ENCODE measurements at places on chromosomes 5 and 9.
A peak's percentile ranks its signal among the peaks of the same experiment; 100 is the strongest.

DNA sequence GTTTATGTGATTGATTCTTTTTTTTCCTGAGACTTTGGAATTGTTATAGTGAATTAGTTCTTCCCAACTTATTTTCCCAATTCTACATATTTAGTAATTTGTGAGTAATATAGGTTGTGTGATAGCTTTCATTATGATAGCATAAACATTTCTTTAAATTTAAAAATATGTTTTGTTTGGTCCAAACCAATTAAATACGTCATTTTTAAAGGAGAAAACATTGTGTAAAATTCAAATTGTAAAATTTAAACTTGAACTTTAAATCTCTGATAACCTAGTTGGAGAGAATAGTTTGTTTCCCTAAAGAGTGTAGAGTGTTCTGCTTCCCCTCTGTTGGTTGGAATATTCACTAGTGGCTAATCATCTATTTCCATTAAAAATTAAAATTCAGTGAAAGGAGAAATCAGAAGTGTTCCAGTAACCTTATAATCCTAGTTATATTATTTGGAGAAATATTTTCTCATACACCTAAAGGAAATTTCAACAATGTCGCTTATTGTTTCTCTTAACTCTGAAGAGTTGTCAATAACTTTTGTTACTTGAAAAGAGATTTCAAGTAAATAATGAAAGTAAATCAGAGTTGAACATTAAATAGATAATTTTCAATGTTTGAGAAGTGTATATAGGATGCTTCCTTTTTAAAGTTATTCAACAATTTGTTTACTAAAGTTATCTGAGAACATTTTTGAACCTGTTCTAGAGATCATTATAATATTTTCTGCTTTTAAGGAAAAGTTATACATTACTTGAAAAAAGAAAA, 2.9 kb downstream of the NIPBL start:
- DNase-seq: no peak

GRCh38 chr5:133261993-133262392, 210.2 kb downstream of the HSPA4 start:
- DNase-seq: no peak

- no peak for DNase-seq
These were observed 5.8 kb downstream of the DPP7 start for GRCh38 chr9:137108608-137109249.

- DNase-seq: no peak
These were observed 58.0 kb downstream of the C9orf50 start for GRCh38 chr9:129562917-129563316.

GRCh38 chr9:14080959-14081542, 232.9 kb downstream of the NFIB start:
- peak; percentile 24 for DNase-seq

GRCh38 chr9:84788803-84789462, 119.4 kb downstream of the NTRK2 start:
- DNase-seq: no peak

Measured in AG20443 (cell line).